ENCODE measurements at places on chromosomes 6 and 20. TPM values are rescaled to one million over a fixed set of nuclear protein-coding genes. Genes with fewer than 3 reads are reported as not detected.

The SEC63 gene
- polyA plus RNA-seq: 79.5 TPM

The CTAGE9 gene
- polyA plus RNA-seq: not detected

The UBD gene
- polyA plus RNA-seq: not detected

The LAMA2 gene
- 23.9 TPM for polyA plus RNA-seq

DNA sequence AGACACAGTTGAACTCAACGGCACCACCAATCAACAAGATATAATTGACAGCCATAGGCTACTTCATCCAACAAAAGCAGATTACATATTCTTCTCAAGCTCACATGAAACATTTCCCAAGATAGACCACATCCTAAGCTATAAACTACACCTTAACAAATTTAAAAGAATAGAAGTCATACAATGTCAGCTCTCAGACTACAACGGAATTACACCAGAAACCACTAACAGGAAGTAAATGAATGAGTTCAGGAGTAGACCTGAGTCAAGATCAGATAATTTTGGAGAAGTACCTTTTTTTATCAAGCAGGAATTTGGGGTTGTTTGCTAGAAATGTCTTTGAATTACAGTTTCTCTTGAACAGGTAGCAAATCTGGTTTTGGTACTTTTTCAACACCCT lies 237.8 kb downstream of the TBX18 start:
- no peak for DNase-seq
- H3K4me3 ChIP-seq: no peak overlapping the region
- no peak overlapping the region for H3K27ac ChIP-seq

DNA sequence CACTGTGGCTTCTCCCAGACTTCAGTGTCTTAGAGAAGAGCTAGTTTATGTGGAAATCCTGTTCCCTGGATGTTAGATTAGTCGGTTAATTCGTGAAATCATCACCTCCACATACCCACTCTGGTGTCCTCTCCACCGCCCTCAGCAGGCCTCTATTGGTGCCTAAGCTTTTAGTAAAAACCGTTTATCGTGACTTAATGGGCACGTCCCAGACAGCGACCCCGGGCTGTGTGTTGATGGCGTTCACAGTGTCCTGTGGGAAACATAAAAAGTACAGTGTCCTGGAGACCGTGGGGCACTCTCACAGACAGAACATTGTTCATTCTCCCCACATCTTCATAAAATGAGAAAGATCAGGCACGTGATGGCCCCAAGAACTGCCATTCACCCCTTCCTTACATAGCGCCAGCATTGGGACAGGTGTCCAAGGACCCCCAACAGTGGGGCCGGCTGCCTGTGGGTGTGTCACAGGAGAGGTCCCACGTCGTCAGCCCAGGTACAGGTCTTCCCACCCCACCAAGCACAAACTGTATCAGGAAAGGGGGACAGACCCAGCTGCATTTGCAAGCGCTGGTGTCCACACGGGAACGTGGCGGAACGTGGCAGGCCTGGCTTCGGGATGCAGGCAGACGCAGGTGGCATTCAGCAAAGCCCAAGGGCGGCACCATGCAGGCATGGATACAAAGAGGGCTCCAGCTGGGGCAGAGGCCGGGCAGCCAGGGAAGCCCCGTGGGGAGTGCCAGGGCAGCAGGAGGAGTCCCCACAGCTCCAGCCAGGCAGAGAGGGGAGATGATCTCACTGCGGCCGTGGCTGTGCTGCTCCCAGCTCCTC lies 237.7 kb downstream of the DLL1 start:
- no peaks in the 10 kb centered on the region for H3K27me3 ChIP-seq
- H3K4me1 ChIP-seq: peaks cover 11% of the 10 kb centered on the region
- H3K27ac ChIP-seq: no peak overlapping the region
- H3K4me3 ChIP-seq: no peak overlapping the region
- no peaks in the 10 kb centered on the region for H3K36me3 ChIP-seq

GRCh38 chr20:44182135-44182765 lies 4.7 kb downstream of the JPH2 start:
- peaks cover 22% of the 10 kb centered on the region for H3K4me1 ChIP-seq
- no peak overlapping the region for H3K27ac ChIP-seq
- H3K4me3 ChIP-seq: no peak overlapping the region
- no peaks in the 10 kb centered on the region for H3K36me3 ChIP-seq
- DNase-seq: no peak

DNA sequence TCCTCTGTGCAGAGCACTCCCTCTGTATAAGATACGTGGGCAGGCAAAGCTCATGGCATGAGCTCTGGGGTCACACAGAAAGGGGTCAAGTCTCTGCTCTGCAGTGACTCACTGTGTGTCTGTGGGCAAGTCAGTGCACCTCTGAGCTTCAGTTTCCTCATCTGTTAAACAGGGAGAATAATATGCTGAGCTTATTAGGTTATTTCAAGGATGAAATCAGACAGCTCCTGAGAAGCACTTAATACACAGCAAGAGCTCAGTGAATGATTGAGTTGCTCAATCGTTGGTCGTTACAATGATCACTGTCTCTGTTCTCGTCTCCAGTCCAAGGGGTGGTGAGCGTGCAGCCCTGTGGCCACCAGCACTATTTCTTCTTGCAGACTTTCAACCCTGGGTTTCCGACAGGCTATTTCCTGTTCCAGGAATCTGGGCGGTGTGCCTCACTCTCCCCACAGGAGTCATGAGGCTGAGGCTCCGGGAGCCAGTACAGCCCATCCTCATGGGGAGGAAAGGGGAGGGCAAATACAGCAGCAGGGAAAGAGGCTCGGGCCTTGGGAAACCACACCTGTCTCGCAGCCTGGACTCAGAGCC lies 28.9 kb downstream of the KIAA1755 start:
- no peak overlapping the region for H3K27ac ChIP-seq
- no peak overlapping the region for H3K4me3 ChIP-seq
- DNase-seq: no peak
- no peaks in the 10 kb centered on the region for H3K27me3 ChIP-seq

- H3K27ac ChIP-seq: no peak overlapping the region
- H3K4me3 ChIP-seq: no peak overlapping the region
- H3K36me3 ChIP-seq: no peaks in the 10 kb centered on the region
- H3K4me1 ChIP-seq: no peaks in the 10 kb centered on the region
- DNase-seq: no peak
Observed at GRCh38 chr20:53879048-53879684, 191.2 kb downstream of the BCAS1 start.

GRCh38 chr6:55528624-55529023 lies 50.4 kb downstream of the HMGCLL1 start:
- no peaks in the 10 kb centered on the region for H3K36me3 ChIP-seq
- DNase-seq: no peak
- no peak overlapping the region for H3K4me3 ChIP-seq
- no peaks in the 10 kb centered on the region for H3K27me3 ChIP-seq
- H3K27ac ChIP-seq: no peak overlapping the region
- no peaks in the 10 kb centered on the region for H3K4me1 ChIP-seq

GRCh38 chr6:110617057-110617456 lies 140.6 kb upstream of the SLC22A16 start:
- no peak overlapping the region for H3K27ac ChIP-seq
- no peak for DNase-seq
- no peaks in the 10 kb centered on the region for H3K27me3 ChIP-seq
- no peak overlapping the region for H3K4me3 ChIP-seq

GRCh38 chr20:24588725-24589340 lies 119.4 kb downstream of the SYNDIG1 start:
- DNase-seq: no peak
- no peak overlapping the region for H3K4me3 ChIP-seq
- H3K4me1 ChIP-seq: peaks cover 43% of the 10 kb centered on the region
- no peak overlapping the region for H3K27ac ChIP-seq
- no peaks in the 10 kb centered on the region for H3K27me3 ChIP-seq
- peaks cover 17% of the 10 kb centered on the region for H3K36me3 ChIP-seq

GRCh38 chr6:169445661-169446581 lies 192.3 kb upstream of the THBS2 start:
- H3K27ac ChIP-seq: peak overlapping the region; percentile 4
- H3K27me3 ChIP-seq: no peaks in the 10 kb centered on the region
- DNase-seq: no peak
- peaks cover 7% of the 10 kb centered on the region for H3K4me1 ChIP-seq
- H3K4me3 ChIP-seq: no peak overlapping the region
- no peaks in the 10 kb centered on the region for H3K36me3 ChIP-seq

DNA sequence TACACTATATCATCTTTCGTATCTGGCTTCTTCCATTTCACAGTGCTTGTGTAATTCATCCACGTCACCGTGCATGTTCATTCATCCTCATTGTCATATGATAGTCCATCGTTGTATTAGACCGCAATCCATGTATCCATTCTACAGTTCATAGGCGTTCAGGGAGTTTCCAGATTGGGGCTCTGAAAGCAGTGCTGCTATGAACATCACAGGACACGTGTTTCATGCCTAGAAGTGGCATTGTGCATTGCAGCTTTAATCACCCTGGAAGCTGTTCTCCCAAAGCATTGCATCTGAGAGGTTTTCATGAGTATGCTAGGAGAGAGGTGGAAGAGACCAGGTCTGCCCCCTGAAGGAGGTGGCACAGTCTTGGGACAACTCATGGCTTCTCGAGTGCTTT lies 35.3 kb downstream of the BMP7 start:
- no peaks in the 10 kb centered on the region for H3K27me3 ChIP-seq
- peaks cover 18% of the 10 kb centered on the region for H3K36me3 ChIP-seq
- no peak overlapping the region for H3K4me3 ChIP-seq
- H3K4me1 ChIP-seq: peaks cover 28% of the 10 kb centered on the region
- H3K27ac ChIP-seq: no peak overlapping the region
- DNase-seq: no peak

- no peaks in the 10 kb centered on the region for H3K36me3 ChIP-seq
- no peak overlapping the region for H3K27ac ChIP-seq
- no peak overlapping the region for H3K4me3 ChIP-seq
Observed at GRCh38 chr6:169019727-169020491, 233.7 kb downstream of the THBS2 start.

- no peaks in the 10 kb centered on the region for H3K27me3 ChIP-seq
- no peak overlapping the region for H3K27ac ChIP-seq
- H3K36me3 ChIP-seq: no peaks in the 10 kb centered on the region
Observed at GRCh38 chr20:33163856-33164762, 3.9 kb upstream of the BPIFA2 start.

DNA sequence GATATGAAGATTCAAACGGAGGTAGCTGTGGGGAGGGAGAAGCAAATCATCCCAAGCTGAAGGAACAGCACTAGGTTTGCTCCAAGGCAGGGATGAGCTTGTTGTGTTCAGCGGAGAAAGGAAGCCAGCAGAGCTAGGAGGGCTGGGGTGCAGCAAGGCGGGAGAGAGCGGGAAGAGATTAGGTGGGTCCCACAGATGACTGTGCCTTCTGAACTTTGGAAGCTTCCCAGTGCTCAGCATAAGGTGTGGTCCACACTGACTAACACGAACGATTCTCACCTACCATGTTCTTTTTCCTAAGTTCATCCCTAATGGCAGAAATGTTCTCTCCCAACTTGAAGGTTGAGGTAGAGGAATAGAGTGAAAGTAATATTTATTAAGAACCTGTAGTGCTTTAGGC lies 1.2 kb downstream of the RAE1 start:
- H3K27ac ChIP-seq: no peak overlapping the region
- H3K4me1 ChIP-seq: peaks cover 15% of the 10 kb centered on the region
- H3K4me3 ChIP-seq: no peak overlapping the region
- no peaks in the 10 kb centered on the region for H3K36me3 ChIP-seq
- DNase-seq: no peak

Data from spinal cord (tissue), 10 donors.